ENCODE measurements at places on chromosomes 6 and 20. TPM values are rescaled to one million over a fixed set of nuclear protein-coding genes. Genes with fewer than 3 reads are reported as not detected.

SSTR4 gene
- polyA plus RNA-seq, result not detected

- DNase-seq, result no peak
Measured at GRCh38 chr20:8912096-8912495, 156.8 kb upstream of the PLCB4 start.

- no peak for DNase-seq
Measured at GRCh38 chr6:97174471-97174870, 108.5 kb downstream of the MMS22L start.

SAMD3 gene
- 9.6 TPM for polyA plus RNA-seq

DNA sequence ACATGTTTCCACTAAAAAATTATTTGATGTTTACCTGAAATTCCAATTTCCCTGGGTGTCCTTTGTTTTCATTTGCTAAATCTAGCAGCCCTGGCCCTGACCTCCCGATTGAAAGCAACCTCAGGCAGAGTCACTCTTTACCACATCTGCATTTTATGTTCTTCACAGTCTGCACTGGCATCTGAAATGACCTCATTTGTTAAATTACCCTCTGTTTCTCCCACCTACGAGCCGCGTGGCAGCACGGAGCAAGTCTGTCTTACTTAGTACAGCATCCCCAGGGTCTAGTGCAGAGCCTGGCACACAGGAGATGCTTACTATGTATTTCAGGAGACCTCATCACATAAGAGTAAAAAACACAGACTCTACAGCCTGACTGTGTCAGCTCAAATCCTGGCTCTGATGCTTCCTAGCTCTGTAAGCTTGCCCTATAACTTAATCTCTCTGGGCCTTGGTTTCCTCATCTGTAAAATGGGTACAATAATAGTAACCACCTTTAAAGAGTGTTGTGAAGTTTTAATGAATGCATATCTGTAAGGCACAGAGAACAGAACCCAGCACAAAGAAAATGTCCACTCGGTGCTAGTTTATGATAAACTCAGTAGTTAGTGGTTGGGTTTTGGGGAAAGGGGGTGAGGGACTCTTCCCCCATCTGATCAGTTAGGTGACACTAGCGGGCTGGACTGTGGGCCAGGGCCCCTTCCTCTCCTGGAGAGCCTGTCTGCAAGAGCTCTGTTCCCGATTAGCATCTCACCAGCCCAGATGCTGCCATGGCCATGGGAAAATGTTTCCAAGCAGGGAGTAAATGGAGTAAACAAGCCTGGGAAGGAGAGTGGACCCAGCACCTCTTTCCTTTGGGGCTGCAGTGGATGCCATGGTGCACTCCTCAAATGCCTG, 88.2 kb downstream of the PREX1 start:
- no peak for DNase-seq

DNA sequence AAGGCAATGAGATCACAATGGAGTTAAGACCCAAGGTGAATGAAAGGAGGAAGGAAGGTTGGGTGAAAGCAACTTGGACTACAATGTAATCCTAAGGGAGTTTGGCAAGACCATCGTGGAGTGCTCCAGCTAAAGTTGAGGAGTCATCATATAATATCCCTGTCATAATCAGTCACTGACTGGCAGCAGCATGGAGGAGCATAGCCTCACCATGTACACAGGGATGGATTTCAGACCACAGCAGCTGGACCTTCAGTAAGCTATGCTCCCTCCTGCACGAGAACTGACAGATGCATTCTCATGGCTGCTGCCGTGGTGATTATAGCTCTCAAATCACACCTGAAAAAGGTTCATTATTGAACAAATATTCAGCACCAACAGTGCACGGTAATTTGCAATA, 43.0 kb downstream of the GOPC start:
- no peak for DNase-seq

DNA sequence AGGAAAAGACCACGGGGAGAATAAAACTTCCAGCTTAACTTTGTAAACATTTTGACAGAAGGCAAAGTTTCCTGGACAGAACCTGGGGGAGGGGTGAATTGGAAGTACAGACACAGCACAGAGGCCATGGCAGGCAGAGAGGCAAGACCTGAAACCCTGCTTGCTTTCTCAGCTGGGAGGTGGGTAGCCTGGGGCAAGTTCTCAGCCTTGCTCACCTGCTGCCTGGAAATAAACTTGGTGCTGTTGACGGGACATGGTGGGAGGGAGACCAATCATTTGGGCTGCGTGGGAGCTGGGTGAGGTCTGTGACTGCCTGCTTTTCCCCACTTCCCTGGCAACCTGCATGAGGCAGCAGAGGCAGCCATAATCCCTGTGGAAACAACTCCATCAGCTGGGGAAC, 221.3 kb downstream of the MOXD1 start:
- no peak for DNase-seq

RSPO3 gene
- polyA plus RNA-seq, result 2.4 TPM

DNA sequence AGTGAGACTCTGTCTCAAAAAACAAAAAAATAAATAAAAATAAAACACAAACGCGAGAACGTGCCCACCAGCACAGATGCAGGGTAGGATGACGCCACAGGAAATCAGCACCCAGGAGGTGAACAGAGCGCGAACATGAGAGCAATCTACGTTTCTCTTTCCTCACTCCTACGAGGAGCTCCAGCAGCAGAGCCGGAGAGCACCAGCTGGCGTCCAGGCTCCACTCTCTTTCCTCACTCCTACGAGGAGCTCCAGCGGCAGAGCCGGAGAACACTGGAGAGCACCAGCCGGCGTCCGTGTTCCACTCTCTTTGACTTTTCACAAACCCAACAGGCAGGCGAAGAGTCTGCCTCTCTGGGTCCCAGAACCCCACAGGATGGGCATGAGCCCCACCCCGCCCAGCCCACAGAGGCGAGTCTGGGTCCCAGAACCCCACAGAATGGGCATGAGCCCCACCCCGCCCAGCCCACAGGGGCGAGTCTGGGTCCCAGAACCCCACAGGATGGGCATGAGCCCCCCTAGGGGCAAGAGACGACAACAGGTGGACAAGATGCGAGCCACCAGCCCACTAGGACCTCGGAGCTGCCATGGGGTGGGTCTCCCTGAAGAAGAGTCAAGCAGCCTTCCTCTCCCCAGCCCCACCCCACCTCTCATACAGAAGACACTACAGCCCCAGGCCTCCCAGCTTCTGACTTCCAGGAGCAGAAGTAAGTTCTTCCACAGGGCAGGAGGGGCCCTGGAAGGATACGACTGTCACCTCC, 20.2 kb downstream of the ZBTB46 start:
- DNase-seq, result no peak

- peak; percentile 58 for DNase-seq
Measured at GRCh38 chr6:26172608-26172968, 85.4 kb downstream of the HFE start.

DNA sequence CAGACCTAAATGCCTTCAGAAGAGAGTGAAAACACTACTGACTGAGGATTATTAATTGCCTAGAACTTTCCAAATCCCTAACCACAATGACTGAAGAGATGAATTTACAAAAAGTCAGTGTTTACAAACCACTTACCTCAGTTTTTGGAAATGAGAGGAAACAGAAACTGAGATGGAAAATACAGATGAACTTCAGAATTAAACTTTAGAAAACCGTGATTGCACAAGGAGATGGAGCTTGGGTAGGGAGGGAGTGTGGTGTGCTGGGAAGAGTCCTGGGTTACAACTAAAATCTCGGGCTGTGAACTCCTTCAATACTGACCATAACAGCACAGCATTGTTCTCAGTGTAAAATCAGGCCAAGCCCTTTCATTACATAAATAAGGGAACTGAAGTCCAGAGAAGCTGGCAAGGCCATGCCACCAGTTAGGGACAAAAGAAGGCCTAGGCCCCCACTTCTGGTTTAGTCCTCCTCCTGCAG, 4.0 kb downstream of the ELMO2 start:
- DNase-seq, result no peak

DNA sequence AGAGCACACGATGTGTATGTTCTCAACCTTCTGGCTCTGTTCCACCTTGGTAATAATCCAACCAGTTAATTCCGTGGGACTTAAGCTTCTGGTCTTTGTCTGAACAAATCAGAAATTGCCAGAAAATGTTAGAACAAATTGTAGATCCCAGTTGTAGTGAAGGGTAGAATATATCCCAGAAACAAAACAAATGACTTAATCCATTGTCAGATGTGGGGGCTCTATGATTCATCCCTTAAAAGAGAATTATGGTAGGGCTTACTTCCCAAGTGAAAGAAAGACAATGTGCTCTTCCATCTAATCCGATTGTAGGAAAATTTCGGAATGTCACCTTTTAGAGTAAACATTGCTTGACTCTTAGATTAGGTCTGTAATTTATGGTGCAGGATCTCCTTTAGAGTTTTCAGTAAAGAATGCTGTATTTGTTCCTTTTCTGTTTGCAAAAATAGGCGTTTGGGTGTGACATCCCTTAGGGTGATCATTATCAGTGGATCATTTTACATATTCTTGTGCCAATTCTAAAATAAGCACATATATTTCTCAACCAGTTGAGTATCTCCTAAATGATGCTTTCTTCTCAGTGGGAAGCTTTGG, 234.5 kb upstream of the ZNF217 start:
- no peak for DNase-seq

KIF25 gene
- polyA plus RNA-seq, result 1.5 TPM

DNA sequence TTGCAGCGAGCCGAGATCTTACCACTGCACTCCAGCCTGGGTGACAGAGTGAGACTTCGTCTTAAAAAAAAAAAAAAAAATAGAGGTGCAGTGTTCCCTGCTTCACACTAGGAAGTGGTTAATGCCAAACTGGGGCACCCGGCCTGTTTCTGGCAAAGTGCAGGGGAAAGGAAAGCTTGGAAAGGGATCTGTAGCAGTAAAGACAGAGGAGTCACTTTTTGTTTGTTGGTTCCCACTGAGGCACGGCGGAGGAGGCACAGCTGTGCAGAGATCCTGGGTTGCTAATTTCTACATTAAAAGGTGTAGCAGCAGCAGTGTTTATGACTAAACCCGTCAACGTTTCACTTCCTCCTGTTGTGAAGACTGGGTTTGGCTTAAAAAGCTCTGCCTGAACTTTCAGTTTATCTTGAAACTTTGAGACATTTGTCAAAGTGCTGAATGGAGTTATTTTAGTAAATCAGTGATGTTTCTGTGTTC, 125.6 kb downstream of the CARMIL1 start:
- DNase-seq, result peak; percentile 90

DNA sequence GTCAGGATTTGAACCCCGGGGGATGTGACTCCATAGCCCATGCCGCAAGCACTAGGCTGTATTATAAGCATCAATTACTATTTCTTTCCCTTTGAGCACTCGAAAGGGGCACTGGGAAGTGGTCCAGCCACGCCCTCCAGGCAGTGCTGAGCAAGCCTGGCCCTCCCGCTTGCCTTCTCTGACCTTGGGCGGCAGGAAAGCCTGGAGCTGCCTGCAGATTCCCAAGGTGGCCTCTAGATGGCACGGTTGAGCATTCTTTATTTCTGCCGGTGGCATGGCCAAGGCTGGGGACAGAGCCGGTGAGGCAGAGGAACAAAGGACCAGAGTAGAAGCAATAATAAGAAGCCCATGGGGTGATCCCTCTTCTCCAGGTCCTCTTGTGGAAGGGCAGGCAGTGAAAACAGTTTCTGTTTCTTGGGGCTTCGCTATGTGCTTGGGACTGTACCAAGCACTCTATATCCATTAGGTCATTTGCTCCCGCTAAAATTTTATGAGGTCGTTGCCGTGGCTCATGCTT, 32.0 kb downstream of the ARHGAP40 start:
- peak; percentile 31 for DNase-seq

GRCh38 chr20:35826397-35826998, 54.7 kb downstream of the PHF20 start:
- no peak for DNase-seq

DNA sequence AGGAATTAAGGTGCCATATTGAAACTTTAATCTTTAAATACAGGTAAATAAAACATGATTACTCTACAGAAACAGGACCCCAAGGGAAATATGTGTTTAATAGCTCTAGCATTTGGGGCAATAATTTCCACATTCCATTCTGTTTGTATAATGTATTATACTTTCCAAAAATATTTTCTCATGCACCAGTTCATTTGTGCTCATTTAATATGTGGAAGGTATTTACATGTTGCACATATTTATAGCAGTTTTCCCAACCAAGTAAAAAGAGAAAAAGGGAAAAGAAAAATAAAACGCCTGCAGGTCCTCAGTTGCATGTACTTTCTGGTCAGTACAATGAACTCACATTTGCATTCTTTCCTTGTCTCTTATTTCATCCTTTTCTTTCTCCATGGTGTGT, 129.5 kb upstream of the SULF2 start:
- DNase-seq, result no peak

DNA sequence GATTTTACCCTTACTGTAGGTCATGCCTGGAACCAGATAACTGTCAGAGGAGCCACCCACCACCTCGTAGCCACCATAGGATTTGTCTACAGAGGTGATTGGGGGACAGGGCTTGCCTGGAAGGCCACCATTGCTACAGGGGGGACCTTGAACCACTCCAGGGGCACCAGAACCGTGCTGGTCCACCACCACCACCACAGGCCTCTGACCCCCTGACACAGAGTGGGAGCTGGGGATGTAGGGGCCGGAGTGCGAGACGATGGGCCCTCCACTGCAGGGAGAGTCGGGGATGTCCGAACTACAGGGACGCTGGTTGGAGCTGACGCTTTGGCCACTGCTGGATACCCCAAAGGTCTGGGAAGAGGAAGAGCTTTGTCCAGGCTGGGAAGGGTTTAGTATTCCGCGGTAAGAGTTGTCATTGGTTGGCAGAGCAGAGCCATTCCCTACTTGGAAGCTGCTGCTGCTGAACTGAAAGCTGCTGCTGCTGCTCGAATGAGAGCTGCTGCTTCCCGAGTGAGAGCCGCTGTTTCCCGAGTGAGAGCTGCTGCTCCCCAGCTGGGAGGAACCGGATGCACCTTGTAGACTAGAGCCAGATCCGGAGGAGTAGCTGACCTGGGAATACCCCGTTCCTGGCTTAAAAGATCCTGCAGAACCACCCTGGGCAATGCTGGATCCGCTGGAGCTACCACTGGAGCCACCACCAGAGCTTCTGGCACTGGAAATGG, 2.2 kb downstream of the PSORS1C1 start:
- DNase-seq, result no peak

SRSF3 gene
- polyA plus RNA-seq, result 299 TPM

DNA sequence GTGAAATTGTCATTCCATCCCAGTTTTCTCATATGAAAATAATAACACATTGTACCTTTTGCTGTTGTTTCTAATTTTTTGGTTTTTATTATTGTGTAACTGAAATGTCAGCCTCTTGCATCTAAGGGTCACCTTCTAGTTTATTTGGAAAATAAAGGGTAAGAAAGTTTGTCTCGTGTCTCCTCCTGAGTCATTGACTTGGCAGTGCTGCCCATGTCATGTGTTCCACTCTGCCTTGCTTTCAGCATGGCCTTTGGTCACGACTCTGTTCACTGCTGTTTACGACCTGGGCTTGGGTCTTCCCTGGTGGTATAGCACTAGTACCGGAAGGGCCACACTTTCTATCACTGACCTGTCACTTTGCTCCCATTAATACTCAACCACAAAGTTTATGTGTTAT, 171.4 kb upstream of the RSPO3 start:
- no peak for DNase-seq
